ENCODE measurements at places on chromosomes 16 and 17.

DNA sequence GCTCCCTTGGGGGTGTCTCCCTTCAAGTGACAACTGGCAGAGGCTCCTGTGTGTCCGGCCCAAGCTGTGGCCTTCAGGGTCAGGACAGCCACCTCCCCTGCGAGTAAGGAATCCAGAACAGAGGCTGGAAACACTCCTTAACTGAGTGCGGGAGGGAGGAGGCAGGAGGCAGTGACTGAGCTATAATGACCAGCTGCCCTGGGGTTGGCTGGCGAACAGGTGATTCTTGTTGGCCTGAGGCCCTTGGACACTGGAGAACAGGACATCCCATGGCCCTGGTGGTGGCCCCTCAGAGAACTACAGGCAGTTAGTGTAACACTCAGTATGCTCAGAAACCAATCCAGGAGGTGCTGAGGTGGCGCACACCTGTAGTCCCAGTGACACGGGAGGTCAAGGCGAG, 9.4 kb upstream of the SNAI3 start:
- DNase-seq: no peak

GRCh38 chr17:12510535-12510934, 155.2 kb upstream of the MYOCD start:
- DNase-seq: no peak

DNA sequence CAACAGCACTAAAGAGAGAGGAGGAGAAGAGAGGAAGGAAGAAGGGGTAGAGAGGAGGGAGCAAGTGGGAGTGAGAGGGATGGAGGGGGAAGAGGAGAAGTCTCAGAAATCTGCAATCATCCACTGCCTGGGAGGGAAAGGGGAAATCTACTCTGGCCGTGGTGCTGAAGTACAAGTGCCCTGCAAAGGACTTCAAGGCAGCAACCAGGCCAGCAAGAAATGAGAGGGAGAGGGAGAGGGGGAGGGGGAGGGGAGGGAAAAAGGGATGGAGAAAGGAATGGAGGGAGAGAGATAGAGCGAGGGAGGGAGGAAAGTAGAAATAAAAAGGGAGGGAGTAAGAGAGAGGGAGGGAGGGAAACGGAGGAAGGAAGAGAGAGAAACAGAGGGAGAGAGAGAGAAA, 130.8 kb upstream of the EEF2KMT start:
- no peak for DNase-seq

GRCh38 chr17:66405836-66406677, 103.6 kb downstream of the PRKCA start:
- no peak for DNase-seq
